ENCODE measurements at places on chromosomes 12 and 14.

GRCh38 chr14:86777963-86778602, 1214.9 kb downstream of the GALC start:
- no peak for DNase-seq

DNA sequence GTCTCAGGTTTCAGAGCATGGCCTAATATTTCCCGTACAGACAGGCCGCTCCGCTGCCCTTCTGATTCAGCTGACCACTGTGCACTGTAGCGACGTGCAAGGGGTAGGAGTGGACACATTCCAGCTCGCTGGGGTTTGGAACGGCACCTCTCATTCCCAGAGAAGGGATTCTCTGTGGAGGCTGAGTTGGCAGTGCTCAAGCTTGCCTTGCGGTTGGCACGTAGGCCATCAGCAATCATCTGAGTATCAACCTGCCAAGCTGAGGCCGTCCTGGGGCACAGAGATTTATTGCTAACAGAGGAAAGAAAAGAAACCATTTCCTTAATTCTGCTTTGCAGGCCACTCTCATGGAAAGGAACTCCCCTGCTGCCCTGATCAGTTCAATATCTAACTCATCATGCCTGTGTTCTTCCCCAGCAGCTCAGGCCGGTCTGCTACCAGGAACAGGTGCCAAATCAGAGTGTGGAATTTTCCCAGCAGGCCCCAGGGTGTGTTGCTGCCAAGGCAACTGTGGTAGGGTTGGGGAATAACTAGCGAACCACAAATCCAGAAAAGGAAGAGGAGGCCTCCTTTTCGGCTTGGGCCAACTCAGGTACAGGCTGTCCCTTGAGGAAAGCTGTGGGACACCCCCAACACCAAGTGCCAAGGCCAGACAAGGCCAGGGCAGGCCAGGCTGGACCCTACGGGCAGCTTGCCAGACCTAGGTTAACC, 92.5 kb downstream of the SSPN start:
- no peak for DNase-seq

DNA sequence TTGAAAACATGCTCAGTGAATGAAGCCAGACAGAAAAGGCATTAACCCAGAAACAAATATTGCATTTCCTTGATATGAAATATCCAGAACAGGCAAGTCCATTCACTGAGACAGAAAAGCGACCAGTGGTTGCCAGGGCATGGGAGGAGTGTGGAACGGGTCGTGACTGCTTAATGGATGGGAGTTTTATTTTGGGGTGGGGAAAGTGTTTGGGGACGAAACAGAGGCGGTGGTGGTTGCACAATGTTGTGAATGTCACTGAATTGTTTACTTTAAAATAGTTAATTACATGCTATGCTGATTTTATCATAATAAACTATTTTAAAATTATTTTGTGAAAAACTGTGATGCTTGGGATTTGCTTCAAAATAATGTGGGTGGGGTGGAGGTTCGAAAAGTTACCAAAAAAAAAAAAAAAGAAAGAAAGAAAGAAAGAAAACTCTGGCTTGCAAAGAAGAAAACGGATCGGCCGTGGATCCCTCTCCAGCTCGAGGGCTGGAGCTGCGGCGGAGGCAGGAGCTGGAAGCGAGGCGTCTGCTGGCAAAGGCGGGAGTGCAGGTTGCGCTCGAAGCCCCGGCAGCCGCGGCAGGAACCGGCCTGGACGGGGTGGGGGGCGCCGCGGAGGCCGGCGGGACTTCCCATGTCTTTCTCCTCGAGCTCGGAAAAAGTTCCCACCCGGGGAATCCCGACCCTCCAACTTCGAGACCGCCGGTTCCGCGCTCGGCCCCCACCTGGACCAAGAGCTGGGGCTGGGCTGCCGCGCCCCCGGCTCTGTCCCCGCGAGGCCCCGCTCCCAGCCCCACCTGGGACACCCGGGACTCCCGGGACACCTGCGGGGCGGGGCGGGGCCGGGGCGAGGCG, 524 bp upstream of the P2RX2 start:
- peak; percentile 57 for DNase-seq

DNA sequence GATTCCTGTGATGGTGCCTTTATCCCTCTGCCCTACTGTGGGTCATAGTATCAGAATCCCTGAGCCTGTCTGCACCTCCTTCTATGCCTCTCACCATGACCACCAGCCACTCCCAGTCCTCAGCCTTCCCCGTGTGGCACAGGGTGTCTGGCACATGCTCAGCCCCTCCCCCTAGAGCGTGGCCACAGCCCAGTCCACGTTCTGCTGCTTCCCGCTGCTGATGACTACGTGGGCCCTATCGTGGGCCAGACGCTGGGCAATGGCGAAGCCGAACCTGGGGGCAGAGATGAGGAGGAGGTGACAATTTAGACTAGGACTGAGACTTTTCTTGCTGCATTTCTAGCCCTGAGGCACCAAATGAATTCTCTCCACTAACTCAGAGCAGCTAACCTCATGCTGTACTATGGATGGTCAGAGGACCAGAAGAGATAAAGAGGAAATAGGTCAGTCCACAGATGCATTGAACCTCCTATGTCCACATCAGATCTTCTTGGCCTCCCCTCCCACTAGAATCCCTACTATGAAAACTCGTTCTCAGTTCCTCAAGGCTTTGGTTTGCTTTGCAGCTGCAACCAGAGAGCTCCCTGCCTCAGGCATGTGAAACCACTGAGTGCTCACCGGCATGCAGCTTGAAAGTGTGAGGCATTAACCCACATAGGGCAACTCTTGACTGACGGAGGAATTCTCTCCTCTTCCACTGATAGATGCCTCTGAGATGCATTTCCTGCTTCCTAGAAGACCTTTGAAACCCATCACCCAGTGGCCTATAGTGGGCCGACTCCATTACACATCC, 126.3 kb upstream of the DHRS4 start:
- DNase-seq = no peak

DNA sequence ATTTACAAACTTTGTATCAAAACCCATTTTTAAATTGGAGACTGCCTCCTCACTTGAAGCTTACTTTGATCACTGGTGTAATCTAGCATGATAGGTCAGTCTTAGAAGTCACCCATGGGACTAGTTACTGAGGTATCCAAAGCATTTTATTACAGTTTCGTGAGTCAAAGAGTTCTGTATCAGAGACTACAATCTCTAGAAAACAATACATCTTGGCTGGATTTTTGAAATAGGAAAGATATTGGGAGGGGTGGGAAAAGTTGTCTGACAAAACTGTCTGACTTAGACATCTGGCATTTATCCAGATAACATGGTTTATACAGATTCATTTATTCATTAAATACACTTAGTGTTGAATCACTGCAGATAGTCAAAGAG, 173.5 kb upstream of the PDZRN4 start:
- DNase-seq = no peak

GRCh38 chr12:69433653-69434052, 36.5 kb upstream of the FRS2 start:
- no peak for DNase-seq

DNA sequence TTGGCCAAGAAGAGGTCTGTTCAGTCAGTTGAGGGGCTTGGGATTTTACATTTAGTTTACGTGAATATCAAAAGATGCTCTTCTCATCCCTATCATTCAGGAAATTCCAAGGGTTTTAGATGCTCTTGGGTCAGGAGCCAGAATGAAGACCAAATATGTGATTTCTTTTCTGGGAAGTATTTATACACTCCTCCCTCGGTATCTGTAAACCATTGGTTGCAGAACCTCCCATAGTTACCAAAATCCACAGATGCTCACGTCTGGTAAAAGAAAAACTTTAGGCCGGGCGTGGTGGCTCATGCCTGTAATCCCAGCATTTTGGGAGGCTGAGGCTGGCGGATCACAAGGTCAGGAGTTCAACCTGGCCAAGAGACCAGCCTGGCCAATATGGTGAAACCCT, 75.9 kb downstream of the TNFAIP2 start:
- no peak for DNase-seq

DNA sequence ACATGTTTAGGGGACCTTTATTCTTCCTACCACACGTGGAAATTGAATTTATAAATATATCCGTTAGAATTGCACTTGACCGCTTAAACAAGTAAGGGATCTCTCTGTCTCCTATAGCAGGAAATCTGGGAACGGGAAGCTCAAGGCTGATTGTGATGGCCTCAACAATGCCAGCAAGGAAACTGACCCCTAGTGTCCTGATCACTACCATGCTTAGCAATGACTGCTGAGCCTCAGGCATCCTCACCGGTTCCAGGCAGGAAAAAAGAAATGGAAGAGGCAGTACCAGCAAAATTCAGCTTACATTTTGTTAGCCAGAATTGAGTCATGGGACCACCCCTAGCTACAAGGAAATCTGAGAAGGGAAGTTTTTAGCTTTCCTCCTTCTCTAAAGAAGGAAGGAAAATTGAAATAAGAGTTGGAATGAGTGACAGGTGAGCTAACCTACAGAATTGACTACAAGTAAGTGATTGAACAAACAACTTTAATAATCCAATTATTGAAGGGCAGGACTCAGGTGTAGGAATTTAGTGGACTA, 43.9 kb upstream of the AMN1 start:
- no peak for DNase-seq

- DNase-seq = no peak
Measured at GRCh38 chr12:124665511-124665910, 98.1 kb upstream of the NCOR2 start.

- no peak for DNase-seq
Measured at GRCh38 chr14:85453401-85454225, 76.3 kb upstream of the FLRT2 start.

DNA sequence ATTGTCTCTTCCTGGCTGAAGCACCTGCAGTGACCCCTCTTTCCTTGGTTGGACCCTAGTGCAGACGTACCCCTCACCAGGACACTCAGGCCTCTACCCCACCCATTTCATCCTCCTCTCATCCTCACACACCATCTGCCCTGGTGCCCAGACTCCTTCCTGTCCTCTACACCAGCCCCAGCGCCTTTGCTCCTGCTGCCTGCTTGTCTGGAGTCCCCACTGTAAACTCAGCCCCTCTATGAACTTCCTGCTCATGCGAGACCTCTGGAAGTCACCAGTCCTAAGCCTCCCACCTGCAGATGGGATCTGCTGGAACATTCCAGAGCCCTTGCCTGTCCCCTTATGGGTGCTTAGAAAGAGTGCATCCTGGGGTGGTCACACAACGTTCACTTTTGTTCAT, 242.5 kb downstream of the ADGRD1 start:
- no peak for DNase-seq

- no peak for DNase-seq
Measured at GRCh38 chr12:42556917-42557316, 32.6 kb downstream of the PRICKLE1 start.

DNA sequence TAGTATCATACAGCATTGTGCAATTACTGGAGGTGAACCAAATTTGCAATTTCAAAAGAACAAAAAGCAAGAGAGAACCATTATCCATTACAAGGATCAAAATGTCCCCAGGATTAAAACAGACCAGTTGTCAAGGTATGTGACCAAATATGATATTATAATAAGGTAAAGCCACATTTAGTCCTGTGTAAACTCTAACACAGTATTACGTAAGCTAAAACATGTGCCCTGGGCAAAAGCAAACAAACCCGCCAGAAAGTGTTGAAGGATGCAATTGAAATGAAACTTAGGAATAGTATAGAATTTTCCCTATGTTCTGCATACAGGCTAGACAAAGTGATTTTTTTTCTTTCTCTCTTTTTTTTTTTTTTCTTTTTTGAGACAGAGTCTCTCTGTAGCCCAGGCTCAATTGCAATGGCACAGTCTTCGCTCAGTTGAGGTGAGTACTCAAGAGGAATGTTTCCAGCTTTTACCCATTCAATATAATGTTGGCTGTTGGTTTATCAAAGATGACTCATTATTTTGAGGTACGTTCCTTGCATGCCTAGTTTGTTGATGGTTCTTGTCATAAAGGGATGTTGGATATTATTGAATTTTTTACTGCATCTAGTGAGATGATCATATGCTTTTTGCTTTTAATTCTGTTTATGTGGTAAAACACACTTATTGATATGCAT, 137.1 kb upstream of the FOXG1 start:
- no peak for DNase-seq

GRCh38 chr12:29741342-29742241, 42.1 kb downstream of the TMTC1 start:
- DNase-seq = no peak

DNA sequence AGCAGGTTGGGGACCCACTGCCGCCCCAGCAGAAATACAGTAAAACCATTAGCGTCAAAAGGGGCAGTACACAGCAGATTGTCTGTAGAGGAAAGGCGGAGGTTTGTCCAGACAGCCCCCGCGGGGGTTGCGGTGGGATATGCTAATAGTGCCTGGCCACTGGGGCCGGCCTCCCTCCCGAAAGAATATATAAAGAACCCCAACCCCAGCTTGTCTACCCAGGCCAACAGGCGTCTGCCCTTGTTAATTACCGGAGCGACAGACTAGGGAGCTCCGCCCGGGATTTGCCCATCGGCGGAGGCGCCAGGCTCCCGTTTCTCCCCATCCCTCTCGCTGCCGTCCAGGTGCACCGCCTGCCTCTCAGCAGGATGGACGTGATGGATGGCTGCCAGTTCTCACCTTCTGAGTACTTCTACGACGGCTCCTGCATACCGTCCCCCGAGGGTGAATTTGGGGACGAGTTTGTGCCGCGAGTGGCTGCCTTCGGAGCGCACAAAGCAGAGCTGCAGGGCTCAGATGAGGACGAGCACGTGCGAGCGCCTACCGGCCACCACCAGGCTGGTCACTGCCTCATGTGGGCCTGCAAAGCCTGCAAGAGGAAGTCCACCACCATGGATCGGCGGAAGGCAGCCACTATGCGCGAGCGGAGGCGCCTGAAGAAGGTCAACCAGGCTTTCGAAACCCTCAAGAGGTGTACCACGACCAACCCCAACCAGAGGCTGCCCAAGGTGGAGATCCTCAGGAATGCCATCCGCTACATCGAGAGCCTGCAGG, at the start of gene MYF5:
TSS of gene MYF5 (plus strand) at position 217 of the 774 bp plus-strand sequence. CDS start at position 369, 152 bp downstream.
- DNase-seq = no peak

DNA sequence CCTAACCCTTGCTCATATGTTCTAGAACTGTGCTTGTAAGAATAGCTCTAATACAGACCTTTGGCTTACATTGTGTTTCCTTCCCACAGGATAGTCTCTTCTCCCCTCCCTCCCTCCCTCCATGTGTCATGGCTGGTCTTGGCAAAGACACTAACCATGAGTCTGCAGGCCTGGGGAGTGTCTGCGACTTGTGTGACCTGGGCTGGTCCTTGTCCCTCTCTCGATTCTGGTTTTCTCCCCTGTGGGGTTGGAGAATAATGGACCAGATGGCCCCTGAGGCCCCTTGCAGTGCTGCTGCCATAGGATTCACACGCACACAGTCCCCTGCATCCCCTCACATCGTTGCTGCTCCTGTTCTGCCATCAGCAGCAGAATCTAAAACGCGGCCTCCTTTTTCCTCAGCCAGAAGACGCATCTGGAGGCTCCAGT, 30.3 kb downstream of the DEGS2 start:
- DNase-seq = no peak

- DNase-seq = no peak
Measured at GRCh38 chr12:108610336-108610815, 12.5 kb upstream of the TMEM119 start.

- DNase-seq = no peak
Measured at GRCh38 chr14:54354096-54354495, 42.7 kb upstream of the CDKN3 start.

DNA sequence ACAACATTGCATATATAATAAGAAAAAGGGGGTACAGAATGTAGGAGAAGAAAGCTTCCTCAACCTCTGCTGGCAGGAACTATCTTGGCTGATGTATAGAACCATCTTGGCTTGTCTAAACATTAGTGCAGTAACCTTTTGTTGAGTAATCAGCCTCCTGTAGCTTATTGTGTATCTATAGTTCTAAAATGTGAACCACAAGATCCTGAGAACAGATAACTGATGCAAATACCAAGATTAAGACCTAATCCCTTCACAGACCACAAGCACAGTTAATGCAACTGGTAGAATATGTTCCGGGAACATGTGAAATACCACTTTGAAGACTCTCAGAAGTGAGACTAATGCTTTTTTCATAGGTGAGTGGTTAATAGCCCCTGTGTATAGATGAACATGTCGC, 50.7 kb upstream of the KCNC2 start:
- no peak for DNase-seq

Measured in HEK293T (cell line).